ENCODE measurements at places on chromosomes 7 and 10.

DNA sequence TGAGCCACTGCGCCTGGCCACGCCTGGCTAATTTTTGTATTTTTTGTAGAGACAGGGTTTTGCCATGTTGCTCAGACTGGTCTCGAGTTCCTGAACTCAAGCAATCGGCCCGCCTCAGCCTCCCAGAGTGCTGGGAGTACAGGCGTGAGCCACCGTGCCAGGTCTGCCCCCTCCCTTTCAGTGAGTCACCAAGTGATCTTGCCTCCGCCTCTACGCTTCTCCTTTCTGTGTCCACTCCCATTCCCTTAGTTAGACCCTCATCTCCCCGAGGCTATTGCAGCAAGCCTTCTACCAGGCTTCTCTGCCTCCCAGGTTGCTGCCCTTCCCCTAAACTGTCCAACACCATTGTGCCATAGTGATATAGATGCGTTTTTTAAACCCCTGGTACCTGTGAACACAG, 32.9 kb downstream of the CDC123 start:
- no peak for DNase-seq

DNA sequence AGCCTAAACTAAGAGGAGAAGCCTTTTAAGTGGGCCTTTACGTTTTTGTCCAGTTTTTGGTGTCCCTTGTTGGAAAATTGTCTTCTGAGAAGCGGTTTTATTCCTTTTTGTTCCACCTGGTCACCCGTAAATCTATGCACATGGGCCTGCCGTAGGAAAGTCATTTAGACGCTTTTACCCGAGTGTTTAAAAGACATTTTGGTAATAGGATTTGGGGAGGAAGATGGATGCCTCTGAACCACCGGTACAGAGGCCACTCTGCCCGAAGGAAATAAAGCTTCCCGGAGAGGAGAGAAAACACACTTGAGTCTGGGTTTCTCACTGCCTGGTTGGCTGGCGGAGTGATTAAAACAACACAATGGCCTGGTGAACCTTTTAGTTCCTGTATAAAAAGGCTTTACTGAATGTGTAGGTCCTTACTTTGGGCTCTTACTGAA, 760 bp downstream of the THNSL1 start:
- no peak for DNase-seq

GRCh38 chr7:45021604-45022296, 21.7 kb downstream of the CCM2 start:
- DNase-seq, result no peak

DNA sequence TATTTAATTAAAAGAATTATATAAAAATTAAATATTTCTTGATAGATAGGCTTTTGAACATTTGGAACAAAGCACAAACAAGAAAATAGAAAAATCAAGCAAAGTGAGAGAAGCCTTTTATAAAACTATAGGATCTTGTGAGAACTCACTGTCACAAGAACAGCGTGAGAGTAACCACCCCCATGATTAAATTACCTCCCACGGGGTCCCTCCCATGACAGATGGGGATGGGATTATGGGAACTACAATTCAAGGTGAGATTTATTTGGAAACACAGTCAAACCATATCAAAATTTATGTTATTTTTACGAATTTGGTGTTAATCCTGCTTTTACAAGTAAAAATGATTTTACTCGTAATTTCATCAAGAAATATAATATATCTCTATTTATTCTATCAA, 1136.1 kb upstream of the POT1 start:
- no peak for DNase-seq

GRCh38 chr10:31623466-31623865, 304.4 kb downstream of the ZEB1 start:
- DNase-seq, result no peak

DNA sequence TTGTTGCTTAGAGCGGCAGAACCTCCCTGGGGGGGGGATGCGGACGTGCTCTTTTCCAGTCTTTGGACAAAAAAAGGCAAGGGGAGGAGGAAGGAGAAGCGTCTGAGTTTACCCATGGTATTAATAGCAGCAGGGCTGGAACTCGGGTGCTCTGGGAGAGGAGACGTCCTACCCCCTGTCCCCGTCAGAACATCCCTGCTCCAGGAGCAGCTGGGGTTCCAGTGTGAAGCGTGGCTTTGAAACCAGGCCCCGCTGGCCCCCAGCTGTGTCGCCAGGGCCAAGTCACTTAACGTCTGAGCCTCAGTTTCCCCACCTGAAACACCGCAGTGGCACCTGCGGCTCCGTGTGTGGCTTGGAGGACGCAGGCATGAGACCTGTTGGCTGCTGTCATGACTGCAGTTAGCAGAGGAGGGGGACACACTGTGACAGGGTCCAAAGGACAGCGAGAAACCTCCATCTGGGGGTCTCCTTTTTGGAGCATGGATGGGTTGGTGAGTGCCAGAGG, 1.4 kb downstream of the AMZ1 start:
- no peak for DNase-seq

Data from NCI-H1048 (cell line).